ENCODE measurements at places on chromosomes 5 and 9.

DNA sequence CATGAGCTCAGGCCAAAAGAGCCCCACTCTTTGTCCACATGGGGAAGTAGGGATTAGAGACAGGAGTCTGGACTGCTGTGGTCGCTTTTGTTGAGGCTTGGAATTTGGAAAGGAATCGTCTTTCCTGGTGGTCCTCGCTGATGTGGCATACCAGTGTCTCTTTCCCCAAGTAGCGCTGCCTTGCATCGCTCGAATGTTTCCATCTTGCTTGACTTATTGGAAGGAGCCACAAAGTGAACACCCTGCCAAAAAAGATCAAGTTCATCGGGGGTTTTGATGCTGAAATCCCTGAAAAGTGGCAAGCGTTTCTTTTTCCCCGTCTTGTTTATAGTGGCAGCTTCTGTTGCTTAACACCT is 161.3 kb downstream of the MACROH2A1 start:
- DNase-seq, result no peak

DNA sequence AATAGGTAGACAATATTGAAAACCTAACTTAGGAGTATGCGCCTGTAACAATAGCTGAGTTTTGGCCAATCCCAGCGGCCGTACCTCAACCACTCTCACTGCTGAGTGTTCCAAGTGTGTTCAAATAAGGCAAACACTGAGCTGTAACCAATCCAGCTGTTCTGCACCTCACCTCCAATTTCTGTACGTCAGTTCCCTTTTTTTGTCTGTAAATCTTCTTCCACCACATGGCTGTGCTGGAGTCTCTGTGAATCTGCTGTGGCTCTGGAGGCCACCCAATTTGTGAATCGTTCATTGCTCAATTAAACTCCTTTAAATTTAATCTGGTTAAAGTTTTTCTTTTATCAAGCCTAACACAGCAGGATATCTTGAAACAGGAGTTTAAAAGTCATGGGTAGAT is 116.3 kb downstream of the SLC28A3 start:
- no peak for DNase-seq

DNA sequence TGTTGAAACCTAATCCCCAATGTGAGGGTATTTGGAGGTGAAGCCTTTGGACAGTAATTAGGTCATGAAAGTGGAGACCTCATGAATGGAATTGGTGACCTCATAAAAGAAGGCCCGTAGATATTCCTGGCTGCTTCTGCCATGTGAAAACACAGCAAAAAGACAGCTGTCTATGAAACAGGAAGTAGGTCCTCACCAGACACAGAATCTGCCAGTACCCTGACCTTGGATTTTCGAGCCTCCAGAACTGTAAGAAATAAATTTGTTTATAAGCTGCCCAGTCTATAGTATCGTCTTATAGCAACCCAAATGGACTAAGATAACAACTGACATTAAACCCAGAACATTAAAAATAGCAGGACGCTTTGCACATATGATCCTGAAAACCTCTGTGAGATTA is 371.1 kb downstream of the SPOCK1 start:
- no peak for DNase-seq

GRCh38 chr5:96683392-96683791 is 21.2 kb downstream of the CAST start:
- no peak for DNase-seq

DNA sequence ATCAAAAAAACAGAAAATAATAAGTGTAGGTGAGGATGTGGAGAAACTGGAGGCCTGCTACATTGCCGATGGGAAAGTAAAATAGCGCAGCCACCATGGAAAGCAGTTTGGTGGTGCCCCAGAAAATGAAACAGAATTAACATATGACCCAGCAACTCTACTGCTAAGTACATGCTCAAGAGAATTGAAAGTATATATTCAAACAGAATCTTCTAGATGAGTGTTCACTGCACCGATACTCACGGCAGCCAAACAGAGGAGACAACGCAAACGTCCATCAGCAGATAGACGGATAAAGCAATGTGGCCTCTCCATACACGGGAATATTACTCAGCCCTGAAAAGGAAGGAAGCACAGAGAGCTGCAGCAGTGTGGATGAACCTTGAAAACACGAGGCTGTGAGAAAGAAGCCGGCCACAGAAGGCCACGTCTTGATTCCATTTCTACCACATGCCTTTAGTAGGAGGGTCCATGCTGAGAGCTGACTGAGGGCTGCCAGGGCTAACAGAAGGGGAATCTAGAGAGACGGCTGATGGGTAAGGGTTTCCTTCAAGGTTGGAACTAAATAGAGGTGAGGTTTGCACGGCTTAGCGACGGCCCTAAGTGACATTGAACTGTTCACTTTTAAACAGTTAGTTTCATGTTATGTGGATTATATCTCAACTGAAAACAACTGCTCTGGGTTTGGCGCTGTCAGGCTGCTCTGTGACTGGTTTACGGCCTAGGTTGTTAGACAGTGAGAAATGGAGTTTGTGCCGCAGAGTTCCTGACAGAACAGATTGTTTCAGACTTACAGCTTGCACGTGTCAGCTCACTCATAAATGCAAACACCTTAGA is 29.8 kb downstream of the AHRR start:
- DNase-seq, result no peak

DNA sequence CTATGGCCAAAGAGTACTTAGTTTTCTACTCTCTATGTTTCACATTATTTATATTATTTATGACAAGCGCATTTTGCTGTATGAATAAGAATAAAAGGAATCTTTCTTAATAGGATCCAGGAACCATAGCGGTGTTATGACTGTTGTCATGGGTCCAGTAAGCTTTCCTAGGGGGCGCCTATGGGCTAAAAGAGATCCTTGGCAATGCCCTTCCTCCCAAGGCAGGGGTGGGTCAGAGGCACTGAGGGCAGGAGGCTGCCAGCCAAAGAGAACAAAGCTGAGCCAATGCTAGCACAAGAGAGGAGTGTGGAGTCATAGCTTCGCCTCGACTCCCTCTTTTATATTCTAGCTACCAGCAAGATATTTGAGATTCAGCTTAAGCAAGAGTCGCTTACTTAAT is 98.4 kb upstream of the GNAQ start:
- DNase-seq, result no peak

- no peak for DNase-seq
Measured at GRCh38 chr5:3373391-3373790, 222.2 kb upstream of the IRX1 start.

- no peak for DNase-seq
Measured at GRCh38 chr5:52725065-52725746, 62.5 kb upstream of the ITGA1 start.

DNA sequence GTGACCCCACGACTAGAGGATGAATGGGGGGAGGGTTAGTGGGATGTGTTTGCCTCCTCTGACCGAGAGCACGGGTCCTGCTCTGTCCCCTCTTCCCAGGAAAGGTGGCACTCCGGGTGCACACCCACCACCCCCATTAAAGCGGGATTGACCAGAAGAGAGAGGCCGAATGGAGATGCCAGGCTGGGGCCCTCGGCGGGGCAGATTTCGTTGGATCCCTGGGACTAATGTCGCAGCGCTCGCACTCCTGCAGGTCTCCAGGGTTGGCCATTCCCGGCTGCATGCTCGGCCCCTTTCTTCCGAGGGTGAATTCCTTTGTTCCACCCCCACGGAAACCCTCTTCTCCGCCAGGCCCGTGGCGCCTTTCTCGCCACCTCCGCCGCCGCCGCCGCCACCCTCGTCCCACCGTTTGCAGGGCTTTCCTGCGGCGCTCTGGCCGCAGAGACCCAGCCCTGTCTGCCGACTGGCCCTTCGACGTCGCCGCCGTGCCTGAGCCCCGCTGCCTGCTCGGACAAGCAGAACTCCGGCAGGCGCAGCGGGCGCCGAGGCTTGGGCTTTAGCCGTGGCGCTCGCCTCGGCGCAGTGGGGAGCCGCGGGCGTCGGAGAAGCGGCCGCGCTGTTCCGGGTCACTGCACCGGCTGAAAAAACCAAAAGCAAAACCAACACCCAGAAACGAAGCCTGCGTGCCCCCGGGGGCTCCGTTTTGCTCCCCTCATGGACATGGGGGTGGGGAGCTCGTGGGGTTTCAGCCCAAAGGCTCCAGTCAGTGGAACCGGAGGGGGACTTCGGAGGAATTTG is 11.8 kb downstream of the LMX1B start:
- no peak for DNase-seq

- no peak for DNase-seq
Measured at GRCh38 chr5:179306191-179307012, 38.9 kb downstream of the ADAMTS2 start.

DNA sequence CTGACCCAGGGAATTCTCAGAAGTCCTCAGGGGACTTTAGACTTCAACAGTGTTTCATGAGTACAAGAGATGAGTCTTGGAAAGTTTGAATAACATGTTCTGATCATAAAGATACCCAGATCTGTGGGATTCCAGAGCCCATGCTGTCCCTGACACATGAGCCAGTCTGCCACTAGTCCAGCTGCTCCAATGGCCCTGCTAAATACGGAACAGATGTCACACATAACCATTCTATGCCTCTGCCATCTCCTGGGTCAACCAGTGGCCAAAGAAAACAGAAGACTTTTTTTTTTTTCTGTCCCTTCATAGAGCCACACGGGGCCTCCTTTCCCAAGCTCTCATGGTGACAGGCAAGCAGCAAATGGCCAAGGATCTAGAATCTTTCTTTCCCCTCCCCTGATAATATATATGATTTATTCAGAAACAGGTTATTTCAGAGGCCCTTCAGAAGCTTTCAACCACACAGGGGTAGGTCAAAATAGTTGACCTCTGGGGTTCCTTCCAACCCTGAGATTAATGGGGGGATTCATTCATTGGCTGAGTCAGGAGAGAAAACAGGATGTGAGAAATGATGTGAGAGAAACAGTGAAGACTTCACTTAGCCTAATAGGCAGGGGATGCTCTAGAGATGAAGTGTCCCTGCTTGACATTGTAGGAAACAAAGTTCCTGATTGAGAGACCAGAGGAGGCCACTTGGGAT is 367.7 kb downstream of the CDK5RAP2 start:
- DNase-seq, result no peak

DNA sequence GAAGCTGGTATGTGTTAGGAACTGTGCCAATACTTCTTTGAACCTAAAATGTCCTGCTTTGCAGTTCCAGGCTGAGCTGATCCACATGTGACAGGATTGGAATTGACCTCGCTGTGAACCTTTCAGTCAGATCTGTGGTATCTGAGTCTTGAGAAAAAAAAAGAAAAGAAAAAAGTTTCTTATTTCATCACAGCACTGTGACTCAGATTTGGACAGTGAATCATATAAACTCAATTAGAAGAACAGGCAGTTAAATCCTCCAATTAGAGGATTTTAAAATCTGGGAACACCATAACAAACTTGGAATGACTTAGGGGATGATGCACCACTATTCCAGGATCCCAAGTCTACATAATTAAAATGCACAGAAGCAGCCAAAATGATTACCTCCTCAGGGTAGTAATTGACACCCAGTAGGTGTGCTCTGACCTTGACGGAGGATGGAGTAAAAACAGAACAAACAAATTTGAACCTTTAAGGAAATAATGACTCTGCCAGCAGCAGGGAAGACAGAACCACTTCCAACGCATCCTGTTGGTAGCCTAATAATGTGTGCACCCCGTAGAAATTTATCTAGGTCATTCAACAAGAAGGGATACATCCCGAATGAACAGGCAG is 57.8 kb upstream of the RAI14 start:
- DNase-seq, result no peak

GRCh38 chr5:157864067-157864466 is 5.1 kb upstream of the CLINT1 start:
- no peak for DNase-seq

DNA sequence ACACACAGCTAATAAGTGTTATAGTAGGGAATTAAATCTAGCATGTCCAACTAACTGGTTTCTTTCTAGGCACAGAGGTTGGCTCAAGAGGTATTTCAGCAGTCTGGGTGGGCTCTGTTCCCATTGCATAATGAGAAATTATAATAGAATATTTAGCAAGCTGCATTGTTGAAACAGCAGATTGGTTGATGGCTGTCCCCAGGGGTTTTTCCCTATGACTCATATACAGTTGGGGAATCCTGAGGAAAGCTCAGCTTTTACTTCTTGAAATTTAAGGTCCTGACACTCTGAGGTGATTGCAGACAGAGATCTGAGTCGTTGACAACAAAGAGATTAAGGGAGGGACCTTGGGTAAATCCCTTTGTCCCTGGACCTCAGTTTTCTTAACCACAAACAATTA is 38.3 kb upstream of the TNFSF8 start:
- no peak for DNase-seq

DNA sequence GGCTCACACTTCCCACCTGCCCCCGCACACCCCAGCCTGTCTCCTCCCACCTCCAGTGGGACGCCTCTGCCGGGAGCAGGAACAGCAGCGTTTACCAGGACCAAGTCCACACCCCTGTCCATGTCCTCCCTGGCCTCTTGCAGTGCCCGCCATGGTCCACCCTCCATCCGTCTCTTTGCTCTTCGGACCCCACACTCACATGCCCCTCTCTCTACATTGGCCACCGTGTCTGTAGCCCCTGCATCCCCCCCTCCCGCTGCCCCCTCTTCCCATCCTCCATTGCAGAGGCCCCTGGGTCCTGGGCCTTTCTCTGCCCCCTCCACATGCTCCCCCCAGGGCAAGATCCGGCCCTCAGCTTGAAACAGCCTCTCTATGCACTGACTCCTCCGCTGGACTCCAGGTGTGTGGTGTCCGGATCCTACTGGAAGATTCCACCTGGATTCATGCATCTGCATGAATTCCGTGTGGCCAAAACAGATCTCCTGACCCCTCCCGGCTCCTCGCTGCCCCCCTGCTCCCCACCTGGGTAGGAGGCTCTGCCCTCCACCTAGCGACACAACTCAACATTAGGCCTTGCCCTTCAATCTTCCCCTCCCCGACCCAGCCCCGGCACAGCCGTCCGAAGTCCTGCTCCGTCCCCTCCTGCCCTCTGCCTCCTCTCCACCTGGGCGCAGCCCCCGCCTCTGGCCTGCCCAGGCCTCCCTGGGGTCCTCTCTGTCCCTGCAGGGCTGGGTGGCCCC is 168.5 kb downstream of the OLFM1 start:
- no peak for DNase-seq

DNA sequence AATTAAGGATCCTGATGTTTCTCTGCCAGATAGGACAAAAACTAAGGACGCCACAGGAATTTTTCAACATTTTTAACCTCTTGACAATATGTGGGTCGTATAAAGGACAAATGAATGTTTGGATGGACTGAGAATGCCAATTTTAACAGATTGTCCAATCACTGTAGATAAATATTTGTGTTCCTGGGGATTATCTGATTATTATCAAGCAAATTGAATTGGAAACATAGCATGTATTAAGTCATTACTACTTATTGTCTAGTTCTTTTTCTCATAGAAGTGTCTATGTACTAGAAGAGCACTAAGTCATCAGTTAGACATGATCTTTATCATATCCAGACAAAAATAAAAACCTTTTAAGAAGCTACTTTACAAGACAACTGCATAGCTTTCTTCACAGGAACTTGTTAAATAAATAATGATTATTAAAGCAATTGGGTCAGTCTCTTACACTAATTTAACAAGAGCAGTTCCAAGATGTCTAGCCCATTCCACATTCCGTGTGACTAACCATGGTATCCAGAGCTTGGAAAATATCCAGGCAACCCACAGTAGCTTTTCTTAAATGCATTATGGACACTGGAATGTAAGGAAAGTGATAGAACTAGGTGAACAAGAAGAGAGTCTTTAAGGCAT is 127.5 kb upstream of the CDKN2B start:
- DNase-seq, result no peak

All from cortex of kidney (tissue), 1 donor.